Cardiac fibroblast (primary cell): ENCODE measurements at places on chromosomes 3 and 15.

DNA sequence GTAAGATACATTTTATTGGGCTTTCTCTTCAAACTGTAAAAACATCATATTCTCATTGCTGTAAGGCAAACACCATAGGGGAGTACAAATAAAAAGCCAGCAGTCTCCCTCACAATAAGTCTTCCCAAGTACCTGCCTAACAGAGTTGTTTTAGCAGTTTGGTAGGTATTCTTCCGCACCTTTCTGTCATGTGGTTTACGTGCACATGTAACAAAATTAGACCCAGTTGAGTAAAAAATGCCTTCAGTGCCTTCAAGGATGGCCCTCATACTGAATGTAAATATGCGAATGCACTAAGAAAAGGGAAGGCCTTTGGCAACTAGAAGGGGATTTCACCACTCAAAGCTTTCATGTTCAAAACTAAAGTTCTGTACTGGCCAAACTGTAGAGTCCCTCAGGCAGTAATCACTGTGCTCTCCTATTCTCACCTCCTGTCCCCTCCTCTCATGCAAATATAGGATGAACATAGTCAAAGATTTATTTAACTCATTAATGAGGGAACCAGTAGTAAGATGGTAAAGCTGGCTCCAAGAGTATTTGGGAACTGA is 26.4 kb downstream of the USP3 start:
- no peak for DNase-seq

- DNase-seq, result no peak
These were observed 18.2 kb downstream of the SLC9A9 start for GRCh38 chr3:143830063-143830462.

DNA sequence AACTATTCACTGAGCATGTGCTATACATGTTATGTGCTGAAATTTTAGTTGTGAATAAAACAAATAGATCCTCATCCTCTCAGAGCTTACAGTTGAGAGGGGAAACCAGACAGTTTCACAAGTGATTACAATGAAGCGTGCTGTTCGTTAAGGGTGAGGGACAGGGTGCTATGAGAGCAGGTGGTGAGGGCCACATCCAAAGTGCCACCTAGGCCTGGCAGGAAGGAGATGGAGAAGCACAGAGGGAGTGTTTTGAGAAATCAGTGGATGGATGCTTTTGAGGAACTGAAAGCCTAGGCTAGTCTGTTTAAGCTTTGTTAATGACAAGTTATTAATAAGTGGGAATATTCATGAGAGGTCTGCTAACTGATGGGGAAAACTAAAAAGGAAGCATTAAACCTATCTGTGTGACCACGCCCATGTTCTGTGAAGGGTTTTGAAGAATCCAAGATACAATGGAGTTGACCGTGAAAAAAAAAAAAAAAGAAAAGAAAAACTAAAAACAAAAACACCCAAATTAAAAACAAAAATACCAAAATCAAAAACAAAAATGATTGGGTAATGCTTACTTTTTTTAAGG is 7.3 kb downstream of the MCTP2 start:
- no peak for DNase-seq

DNA sequence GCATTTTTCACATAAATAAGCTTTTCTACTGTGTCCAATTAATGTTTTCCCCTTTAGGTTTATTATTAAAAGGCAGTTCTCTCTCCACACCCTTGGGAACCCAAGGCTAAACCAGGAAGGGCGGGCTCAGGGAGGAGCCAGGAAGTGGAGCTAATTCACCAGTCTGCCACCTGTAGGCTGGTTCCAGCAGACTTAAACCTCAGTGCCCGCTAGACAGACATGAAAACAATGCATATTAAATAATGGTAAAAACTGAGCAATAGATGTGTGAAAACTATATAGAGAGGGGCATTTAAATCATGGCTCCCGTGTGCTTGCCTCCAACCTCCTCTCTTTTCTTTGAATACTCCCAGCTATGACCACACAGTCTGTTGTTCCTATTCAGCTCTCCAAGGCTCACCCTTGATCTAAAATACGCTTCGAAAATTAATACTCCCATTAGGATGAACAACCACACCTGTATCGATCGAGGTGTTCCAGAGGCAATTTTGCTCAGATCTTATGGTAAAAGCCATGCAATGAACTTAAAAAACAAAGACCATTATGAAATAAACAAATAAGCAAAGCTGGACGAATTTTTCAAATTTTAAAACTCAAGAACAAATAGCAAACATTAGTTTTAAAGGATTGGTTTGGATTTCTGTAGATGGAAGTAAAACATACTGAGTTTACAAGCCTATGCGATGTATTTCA is 253.3 kb downstream of the TJP1 start:
- peak; percentile 15 for DNase-seq

DNA sequence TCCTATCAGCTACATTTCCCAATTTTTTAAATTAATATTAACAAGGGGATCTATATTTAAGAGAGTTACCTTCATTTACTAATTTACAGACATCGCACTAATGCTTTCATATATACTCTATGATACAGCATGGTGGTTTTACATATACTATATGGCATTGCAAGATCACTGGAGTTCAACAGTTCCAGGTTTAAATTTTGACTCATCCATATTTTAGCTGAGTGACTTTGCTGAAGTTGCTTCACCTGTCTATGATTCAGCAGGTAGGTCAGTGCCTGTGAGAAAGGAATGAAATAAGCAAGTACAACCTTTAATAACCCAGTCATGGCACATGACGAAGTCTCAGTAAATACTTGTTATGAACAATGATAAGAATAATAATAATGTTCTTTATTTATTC is 211.1 kb downstream of the P3H2 start:
- peak; percentile 25 for DNase-seq

- peak; percentile 82 for DNase-seq
These were observed 130.5 kb upstream of the EIF1B start for GRCh38 chr3:40179016-40179415.

DNA sequence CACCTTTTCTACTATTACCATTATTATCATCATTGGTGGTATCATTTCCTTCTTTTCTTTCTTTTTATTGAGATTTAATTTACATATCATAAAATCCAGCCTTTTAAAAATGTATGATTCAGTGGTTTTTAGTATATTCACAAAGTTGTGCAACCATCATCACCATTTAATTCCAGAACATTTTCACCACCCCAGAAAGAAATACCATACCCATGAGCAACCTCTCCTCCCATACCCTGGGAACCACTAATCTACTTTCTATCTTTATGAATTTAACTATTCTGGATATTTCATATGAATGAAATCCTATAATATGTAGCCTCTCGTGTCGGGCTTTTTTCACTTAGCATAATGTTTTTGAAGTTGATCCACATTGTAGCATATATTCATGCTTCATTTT is 29.1 kb downstream of the AAGAB start:
- DNase-seq, result peak; percentile 86

DNA sequence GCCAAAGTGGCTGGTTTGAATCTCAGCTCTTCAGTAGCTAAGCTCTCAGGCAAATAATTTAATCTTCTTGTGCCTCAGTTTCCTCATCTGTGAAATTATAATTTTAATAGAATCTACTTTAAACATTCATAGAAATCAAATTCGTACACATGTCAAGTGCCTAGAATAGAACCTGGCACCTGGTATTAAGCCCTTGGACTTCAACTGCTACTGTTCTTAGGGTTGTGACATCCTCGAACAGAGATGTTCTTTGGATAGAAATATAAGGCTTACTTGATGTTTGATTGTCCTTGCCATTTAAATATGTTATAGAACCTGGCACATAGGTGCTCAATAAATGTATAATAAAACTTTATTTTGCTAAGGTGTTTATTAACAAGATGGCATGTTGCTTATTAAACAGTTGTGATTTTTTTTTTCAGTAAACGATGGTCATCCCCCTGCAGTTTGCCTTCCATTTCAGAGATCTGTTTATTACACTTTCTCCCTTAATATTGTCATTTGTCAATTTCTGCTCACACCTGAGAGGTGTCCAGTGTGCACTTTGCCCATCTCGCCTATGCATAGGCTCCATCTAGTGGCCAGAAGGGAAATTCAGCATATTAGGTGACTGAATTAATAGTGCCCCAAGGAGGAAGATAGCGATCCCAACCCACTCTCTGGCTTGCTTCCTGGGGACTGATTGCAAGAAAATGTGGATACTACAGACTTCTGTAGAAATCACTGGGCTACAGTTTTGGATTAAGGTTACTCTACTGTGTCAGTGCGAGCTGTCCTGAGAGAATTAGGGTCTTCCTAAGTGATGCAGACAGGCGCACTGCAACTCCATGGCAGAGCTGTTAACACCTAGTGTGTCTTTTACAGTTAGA is 10.7 kb downstream of the IGF1R start:
- peak; percentile 76 for DNase-seq
